Pulmonary artery endothelial cell (primary cell): ENCODE measurements at places on chromosomes 1 and 21. TPM values are rescaled to one million over a fixed set of nuclear protein-coding genes. Genes with fewer than 3 reads are reported as not detected.

Gene RGSL1
- total RNA-seq, result not detected in 2 replicates

Gene SH3GLB1
- 53.3 and 69.8 TPM in 2 replicates for total RNA-seq

Gene SPATA45
- total RNA-seq, result not detected in 2 replicates

Gene RNASEL
- total RNA-seq, result 2.2 and 5.0 TPM in 2 replicates

Gene PRELP
- not detected in 2 replicates for total RNA-seq

Gene FAM151A
- not detected in 2 replicates for total RNA-seq

Gene PADI2
- total RNA-seq, result not detected in 2 replicates

Gene CA6
- not detected in 2 replicates for total RNA-seq

Gene UBR4
- 78.5 and 99.6 TPM in 2 replicates for total RNA-seq

Gene CCDC30
- total RNA-seq, result 0.53 and 0.60 TPM in 2 replicates

Gene OR2T12
- total RNA-seq, result not detected in 2 replicates

Gene HSD3B1
- total RNA-seq, result not detected in 2 replicates

Gene SLFNL1
- 0.20 and 0.28 TPM in 2 replicates for total RNA-seq

Gene HPCAL4
- total RNA-seq, result not detected in 2 replicates
